Cardiac ventricle fibroblast (primary cell): ENCODE measurements at places on chromosomes 7 and 10. TPM values are rescaled to one million over a fixed set of nuclear protein-coding genes. Genes with fewer than 3 reads are reported as not detected.

Gene RINT1
- total RNA-seq: 12.5 and 16.3 TPM in 2 replicates

Gene NFE2L3
- 0.29 and 1.6 TPM in 2 replicates for total RNA-seq

Gene HOXA13
- total RNA-seq: not detected in 2 replicates

Gene ACBD7
- total RNA-seq: 2.2 TPM in 1 of 2 replicates, not detected in the other

Gene WDR86
- 2.4 and 4.6 TPM in 2 replicates for total RNA-seq

Gene PAX4
- not detected in 2 replicates for total RNA-seq

Gene STEAP4
- 31.6 and 40.5 TPM in 2 replicates for total RNA-seq

Gene GPR26
- total RNA-seq: not detected in 2 replicates

Gene MET
- 1.1 and 1.3 TPM in 2 replicates for total RNA-seq

Gene GCK
- 0.20 and 0.69 TPM in 2 replicates for total RNA-seq

Gene RHBDD2
- total RNA-seq: 24.1 and 26.7 TPM in 2 replicates

Gene UCMA
- not detected in 2 replicates for total RNA-seq

Gene LRRTM3
- total RNA-seq: not detected in 2 replicates

Gene CFAP43
- 0.06 and 0.15 TPM in 2 replicates for total RNA-seq

Gene ZNF503
- 31.3 and 34.1 TPM in 2 replicates for total RNA-seq

Gene IFIT1B
- 0.29 TPM in 1 of 2 replicates, not detected in the other for total RNA-seq

Gene AFAP1L2
- 3.1 and 3.5 TPM in 2 replicates for total RNA-seq

Gene CEP55
- total RNA-seq: 2.2 and 3.8 TPM in 2 replicates

Gene ERVW-1
- not detected in 2 replicates for total RNA-seq

Gene YAE1
- total RNA-seq: 12.5 and 19.9 TPM in 2 replicates

Gene SPDYE2B
- not detected in 2 replicates for total RNA-seq

Gene GIMAP5
- total RNA-seq: 0.15 and 1.4 TPM in 2 replicates

Gene SLC13A1
- total RNA-seq: not detected in 2 replicates

Gene CYTH3
- 56.0 and 62.3 TPM in 2 replicates for total RNA-seq

Gene TLX1
- total RNA-seq: not detected in 2 replicates

Gene CLRN3
- not detected in 2 replicates for total RNA-seq

Gene CAV1
- 491 and 524 TPM in 2 replicates for total RNA-seq

Gene CPA2
- not detected in 2 replicates for total RNA-seq

Gene EMX2
- 0.10 and 0.75 TPM in 2 replicates for total RNA-seq

Gene PWWP2B
- total RNA-seq: 1.9 and 2.4 TPM in 2 replicates

Gene MSMB
- total RNA-seq: not detected in 2 replicates

Gene CALML5
- total RNA-seq: not detected in 2 replicates

Gene TPK1
- 2.2 and 3.0 TPM in 2 replicates for total RNA-seq

Gene ITGA8
- 11.3 and 13.8 TPM in 2 replicates for total RNA-seq

Gene CRYGN
- 0.10 TPM in 1 of 2 replicates, not detected in the other for total RNA-seq

Gene SAP25
- total RNA-seq: not detected in 2 replicates

Gene EGR2
- total RNA-seq: 3.2 and 3.7 TPM in 2 replicates

Gene OR6V1
- not detected in 2 replicates for total RNA-seq

Gene TAC1
- 0.31 and 1.7 TPM in 2 replicates for total RNA-seq

Gene FAM185A
- 9.4 and 17.3 TPM in 2 replicates for total RNA-seq

Gene ZNF398
- total RNA-seq: 12.6 and 15.2 TPM in 2 replicates

Gene TRIM50
- total RNA-seq: not detected in 2 replicates

Gene CC2D2B
- total RNA-seq: not detected in 2 replicates

Gene MYO3A
- total RNA-seq: not detected in 2 replicates

Gene DDC
- 1.6 TPM in 1 of 2 replicates, not detected in the other for total RNA-seq

Gene LRRD1
- total RNA-seq: not detected in 2 replicates

Gene ATP5F1C
- 176 and 189 TPM in 2 replicates for total RNA-seq

Gene ANKRD30A
- total RNA-seq: not detected in 2 replicates

Gene UCN3
- total RNA-seq: not detected in 2 replicates

Gene SFTPD
- not detected in 2 replicates for total RNA-seq

Gene DNAJC2
- 11.8 and 13.0 TPM in 2 replicates for total RNA-seq

Gene PROSER2
- 2.1 TPM in 2 replicates for total RNA-seq

Gene HOXA10
- total RNA-seq: not detected in 2 replicates
